ENCODE measurements at places on chromosomes 13 and 19. TPM values are rescaled to one million over a fixed set of nuclear protein-coding genes. Genes with fewer than 3 reads are reported as not detected.

The FOXA3 gene
- total RNA-seq, result not detected

DNA sequence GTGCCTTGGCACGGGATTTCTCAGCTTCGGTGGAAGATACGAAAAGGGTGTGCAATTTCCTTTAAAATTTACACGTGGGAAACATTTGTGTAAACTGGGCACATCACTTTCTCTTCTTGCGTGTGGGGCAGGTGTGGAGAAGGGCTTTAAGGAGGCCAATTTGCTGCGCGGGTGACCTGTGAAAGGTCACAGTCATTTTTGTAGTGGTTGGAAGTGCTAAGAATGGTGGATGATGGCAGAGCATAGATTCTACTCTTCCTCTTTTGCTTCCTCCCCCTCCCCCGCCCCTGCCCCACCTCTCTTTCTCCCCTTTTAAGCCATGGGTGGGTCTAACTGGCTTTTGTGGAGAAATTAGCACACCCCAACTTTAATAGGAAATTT, 7.2 kb downstream of the SLITRK5 start:
- DNase-seq, result no peak

DNA sequence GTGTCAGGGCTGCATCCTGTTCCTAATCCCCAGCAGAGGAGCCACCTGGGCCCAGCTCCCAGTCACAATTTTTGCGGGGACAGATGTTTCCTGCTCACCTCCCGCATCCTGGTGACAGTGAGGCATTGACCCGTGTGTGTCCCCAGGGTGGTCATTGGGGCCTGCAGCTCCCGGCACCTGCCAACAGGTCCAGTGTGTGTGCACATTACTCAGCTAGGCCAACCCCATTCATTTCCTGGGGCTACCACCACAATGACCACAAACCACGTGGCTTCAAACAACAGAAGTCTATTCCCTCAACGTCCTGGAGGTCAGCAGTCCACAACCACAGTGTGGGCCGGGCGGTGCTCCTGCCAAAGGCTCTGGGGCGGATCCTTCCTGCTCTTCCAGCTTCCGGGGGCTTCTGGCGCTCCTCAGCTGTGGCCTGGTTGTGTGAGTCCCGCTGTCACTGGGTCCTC, 11.9 kb upstream of the F2RL3 start:
- no peak for DNase-seq

GRCh38 chr13:28401303-28402056, 93.4 kb downstream of the FLT1 start:
- DNase-seq, result no peak

DNA sequence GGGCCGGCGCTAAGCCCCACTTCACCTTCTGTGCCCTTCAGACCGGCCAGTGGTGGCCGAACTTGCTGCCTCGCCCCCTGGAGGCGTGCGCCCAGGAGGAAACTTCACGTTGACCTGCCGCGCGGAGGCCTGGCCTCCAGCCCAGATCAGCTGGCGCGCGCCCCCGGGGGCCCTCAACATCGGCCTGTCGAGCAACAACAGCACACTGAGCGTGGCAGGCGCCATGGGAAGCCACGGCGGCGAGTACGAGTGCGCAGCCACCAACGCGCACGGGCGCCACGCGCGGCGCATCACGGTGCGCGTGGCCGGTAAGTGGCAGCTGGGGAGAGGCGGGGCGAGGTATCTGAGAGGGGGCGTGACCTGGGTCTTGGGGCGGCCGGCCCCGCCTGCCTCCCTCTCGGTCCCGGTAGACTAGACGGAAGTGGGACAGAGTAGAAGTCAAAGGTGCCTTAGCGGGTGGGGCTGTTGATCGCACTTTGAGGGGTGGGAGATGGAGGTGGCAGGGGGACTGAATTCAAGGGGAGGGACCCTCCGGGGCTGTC, 5.6 kb downstream of the ICAM5 start:
- no peak for DNase-seq

DNA sequence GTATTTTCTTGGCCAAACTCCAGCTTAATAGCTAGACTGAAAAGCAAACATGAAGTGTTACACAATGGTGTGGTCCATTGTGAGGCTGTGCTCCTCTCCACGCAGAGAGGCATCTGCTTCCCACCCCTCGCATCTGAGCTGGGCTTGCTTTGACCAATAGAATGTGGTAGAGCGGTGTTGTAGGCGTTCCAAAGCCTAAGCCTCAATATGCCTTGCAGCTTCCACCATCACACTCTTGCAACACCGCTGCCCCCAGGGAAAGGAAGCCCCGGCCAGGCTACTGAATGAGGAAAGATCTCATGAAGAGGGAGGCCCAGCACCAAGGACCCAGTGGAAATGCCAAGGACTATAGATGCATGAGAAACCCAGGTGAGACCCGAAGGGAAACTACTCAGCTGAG, 9.4 kb downstream of the FLT1 start:
- DNase-seq, result no peak
